ENCODE measurements at places on chromosomes 12 and 14.

DNA sequence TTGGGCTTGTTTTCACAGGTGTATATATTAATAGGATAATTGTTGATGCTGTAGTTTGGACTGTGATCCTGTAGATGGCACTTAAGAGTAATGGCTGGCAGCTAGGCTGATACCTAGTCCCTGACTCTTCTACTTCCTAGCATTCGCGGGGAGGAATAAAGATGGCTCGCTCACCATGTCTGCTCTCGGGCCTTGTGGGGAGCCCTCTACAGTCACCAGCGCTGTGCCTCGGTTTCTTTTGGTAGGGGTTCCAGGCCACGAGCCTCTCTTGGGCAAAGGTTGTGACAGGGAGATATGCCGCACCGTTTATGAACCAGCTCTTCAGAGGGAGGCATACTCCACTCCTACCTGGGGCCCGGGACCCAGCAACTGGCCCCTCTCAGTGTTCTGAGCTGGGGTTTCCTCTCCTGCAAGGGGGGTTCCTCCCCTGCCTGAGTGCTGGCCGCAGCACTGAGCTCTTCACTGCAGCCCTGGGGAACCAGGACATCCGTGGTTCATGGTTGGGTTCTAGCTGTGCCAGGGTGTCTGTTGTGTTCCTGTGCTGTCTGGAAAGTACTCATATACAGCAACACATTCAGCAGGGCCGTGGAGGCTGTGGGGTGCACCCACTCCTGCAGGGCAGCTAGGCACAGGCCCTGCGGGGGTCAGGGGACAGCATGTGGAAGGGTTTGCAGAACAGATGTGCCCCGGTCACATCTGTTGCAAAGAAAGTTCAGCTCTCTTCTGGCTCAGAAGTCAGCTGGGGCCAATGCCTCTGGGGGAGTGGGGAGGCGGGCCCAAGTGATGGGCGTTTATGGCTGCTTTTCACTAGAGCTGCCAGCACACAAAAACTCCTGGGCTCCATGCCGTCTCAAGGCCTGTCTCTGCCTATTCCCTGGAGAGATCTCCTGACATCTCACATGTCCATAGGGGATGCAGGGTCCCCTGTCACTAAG is 147.9 kb downstream of the PPFIA2 start:
- no peak for DNase-seq

DNA sequence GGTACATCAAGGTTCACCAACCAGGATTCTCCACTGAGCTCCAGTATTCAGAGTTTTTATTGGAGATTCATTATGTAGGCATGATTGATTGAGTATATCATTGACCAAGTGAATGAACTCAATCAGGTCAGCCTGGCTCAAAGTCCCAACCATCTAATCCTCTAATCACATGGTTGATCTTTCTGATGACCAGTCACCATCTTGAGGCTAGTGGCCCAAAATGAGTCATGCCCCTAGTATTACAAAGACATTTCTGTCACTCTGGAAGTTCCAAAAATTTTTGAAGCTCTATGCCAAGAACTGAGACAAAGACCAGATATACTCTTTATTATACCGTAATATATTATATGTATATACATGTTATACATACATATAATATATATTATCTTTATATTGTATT is 75.9 kb upstream of the ATF7IP start:
- no peak for DNase-seq

DNA sequence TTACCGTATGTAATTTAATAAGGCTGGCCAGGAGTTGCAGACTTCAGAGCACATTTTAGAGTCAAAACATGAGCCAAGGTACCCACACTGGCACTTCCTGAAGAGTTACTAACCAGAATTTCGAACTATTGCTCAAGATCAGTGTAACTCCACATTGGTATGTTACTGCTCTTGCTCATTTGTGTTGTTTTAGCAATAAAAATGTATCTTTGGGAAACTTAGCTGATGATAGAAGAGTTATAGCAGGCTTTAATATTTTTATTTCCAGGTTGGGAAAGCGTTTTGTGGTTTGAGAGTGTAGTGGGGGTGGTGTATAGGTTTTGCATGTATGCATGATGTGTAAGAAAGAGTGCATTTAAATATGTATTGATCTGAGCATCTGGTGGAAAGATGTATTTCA is 96.6 kb downstream of the SCN8A start:
- no peak for DNase-seq

DNA sequence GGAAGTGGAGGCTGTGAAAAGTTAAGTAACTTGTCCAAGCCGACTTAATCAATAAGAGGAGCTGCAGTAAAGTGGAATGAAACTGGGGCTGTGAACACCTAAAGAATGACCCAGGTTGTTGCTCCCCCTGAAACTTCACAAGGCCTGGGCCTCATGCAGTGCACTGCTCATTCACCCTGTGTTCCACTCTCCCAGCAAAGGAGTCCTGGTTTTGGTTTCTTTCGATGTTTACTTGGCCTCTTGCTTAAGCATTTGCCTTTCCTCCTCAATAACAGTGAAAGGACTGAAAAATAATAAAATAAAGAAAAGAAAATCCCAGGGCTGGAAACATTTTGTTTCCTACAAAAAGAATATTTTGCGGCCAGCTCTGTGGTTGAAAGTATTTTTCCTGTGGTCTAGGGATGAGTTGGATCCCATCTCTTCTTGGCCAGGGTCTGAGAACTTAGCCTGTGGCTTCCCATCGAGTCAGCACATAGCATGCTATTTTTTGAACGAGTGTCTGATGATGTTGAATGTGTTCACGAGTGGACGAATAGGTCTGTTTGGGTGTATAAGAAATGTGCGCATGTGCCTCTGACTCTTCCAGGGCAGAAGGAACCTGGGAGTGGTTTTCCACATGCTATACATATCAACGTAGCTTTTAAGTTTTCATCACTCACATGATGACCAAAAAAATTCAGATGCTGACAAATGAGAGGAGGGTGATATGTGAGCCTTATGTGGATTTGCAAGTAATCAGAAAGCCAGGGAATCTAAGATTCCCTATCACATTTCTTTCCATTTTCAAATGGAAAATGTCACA is 349.8 kb downstream of the ZFP36L1 start:
- no peak for DNase-seq

GRCh38 chr12:26188641-26189040 is 6.7 kb upstream of the SSPN start:
- no peak for DNase-seq

DNA sequence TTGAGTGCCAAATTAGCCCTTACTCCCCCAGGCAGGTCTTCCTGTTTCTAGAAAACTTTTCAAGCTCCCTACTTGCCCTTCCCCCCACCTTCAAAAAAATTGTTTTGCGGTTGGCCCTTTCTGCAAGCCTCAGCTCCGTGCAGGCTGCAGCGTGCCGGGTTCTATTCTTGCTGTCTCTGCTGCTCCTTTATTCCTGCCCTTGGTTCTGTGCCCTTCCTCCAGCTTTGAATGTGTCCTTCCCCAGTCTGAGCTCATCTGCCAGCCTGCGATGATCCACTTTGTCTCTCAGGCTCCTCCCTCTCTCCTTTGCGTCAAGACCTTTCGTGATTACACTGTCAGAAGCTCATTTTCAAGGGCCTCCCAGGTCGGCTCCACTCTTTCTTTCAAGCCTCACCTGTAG is 98.6 kb downstream of the IRF2BPL start:
- no peak for DNase-seq
